NCI-H1092 treated with DMSO at 0.1 percent for 48 hours (cell line): ENCODE measurements at places on chromosomes 1 and 21.

DNA sequence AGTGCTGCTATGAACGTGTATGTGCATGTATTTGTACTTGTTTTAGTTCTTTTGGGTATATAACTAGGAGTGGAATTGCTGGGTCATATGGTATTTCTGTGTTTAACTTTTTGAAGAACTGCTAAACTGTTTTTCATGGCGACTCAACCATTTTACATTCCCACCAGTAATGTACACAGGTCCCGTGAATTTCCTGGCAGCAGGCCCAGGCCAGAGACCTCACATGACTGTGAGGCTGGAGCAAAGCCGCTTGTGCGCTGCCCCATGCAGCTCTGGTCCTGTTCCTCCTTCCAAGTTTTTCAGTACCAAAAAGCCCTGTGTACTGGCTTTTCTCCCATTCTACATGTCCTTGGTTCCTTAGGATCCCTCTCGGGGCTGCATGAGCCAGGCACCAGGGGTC is 29.6 kb downstream of the ACOT11 start:
- no peak for DNase-seq

- no peak for DNase-seq
Measured at GRCh38 chr1:7526867-7527732, 244.0 kb upstream of the VAMP3 start.

DNA sequence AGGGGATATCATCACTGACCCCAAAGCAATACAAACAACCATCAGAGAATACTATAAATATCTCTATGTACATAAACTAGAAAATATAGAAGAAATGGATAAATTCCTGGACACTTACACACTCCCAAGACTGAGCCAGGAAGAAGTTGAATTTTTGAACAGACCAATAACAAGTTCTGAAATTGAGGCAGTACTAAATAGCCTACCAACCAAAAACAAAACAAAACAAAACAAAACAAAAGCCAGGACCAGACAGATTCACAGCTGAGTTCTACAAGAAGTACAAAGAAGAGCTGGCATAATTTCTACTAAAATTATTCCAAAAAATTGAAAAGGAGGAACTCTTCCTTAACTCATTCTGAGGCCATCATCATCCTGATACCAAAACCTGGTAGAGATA is 18.5 kb downstream of the CD84 start:
- DNase-seq: no peak

- DNase-seq: no peak
Measured at GRCh38 chr1:32334274-32334861, 1.7 kb downstream of the MARCKSL1 start.

- no peak for DNase-seq
Measured at GRCh38 chr1:56973923-56974742, 8.3 kb upstream of the C8B start.

- no peak for DNase-seq
Measured at GRCh38 chr1:40880813-40881549, 18.8 kb upstream of the CITED4 start.

DNA sequence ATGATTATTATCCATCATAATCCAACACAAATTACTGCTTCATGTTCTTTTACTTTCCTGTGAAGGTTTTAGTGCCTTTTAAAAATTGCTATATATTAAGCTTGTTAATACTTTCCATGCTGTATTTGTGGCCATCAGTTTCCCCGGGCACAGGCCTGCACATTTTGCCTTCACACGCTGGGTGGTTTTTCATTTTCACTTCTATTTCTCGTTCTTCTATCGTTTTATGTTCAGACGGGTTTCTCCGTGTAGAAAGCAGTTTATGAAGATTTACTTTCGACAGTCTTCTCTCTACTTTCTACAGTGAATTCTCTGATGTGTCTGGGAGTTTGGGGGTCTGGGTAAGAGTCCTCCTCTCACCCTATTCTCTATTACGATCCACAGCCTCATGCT is 9.5 kb downstream of the RUNX3 start:
- DNase-seq: no peak

- DNase-seq: no peak
Measured at GRCh38 chr1:236759252-236759859, 35.7 kb upstream of the MTR start.

- no peak for DNase-seq
Measured at GRCh38 chr21:45084121-45084520, 9.7 kb downstream of the ADARB1 start.

DNA sequence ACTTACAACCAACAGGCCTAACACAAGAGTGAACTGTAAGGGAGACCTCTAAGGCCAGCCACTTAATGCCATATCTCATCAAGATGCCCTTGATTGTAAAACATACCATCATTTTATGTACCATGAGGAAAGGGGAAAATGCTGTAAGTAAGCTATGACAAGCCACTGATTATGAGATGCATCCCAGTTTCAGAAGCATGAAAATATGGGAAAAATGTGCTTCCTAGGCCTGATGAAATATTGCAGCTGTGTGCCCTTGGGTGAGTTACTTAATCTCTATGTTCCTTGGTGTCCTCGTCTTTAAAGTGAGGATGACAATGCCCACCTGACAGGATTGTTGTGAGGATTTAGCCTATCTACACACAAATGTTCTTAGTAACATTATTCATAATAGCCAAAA is 28.9 kb downstream of the H3-3A start:
- DNase-seq: no peak

DNA sequence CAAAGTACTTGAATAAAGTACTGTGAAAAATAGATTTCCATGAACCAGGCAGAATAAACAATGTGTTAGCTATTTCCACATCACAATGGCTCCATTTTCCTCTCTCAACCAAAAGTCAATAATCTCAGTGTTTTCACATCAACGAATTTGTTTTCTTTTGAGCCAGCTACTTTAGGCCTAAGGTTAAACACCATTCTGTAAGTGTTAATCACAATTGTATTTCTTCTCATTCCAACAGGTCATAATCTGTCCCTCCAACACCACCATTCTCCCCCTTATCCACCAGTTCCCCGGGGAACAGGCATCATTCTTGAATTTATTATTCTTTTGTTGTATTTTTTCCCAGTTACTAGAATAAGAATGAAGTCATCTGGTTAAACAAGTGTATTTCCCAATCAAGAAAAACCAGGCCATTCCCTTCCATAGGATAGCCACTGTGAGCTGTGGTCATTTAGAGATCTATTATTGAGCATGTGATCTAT is 66.2 kb upstream of the PALMD start:
- no peak for DNase-seq

GRCh38 chr1:64183395-64184002 is 19.9 kb upstream of the UBE2U start:
- DNase-seq: peak; percentile 1

DNA sequence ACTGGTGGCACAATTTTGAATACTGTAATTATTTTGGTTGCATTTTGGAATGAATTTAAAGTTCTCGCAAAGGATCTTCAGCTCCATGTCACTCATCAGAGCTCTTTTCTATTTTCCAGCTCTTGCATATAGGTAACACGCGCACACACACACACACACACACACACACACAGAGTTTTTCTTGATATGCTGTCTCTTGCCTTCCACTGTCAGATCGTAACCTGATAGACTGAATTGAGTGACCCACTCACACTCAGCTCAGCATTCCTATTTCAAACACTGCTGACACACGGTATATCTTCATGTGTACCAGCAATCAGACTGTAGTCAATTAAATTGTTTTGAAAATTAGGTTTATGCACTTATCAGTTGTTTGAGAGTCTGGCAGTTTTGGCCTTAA is 214.1 kb downstream of the PBX1 start:
- no peak for DNase-seq

DNA sequence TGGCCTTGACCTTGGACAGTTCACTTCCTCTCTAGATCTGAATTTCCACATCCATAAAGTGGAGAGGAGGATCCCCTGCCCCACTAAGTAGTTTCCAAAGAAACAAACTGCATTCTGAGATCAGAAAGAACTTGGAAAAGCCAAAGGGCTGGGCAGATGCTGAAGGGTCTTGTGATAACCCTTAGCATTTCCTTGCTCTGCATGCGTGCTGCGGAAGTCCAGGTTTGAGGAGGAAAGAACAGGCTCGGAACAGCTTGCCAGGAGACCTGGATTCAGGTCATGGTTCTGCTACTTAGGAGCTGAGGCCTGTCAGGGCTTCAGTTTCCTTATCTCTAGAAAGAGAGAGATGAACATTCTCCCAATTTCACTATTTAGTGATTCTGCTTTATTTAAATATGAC is 27.2 kb downstream of the IGFN1 start:
- DNase-seq: no peak

- no peak for DNase-seq
Measured at GRCh38 chr1:180156201-180156600, 1.5 kb downstream of the QSOX1 start.
